ENCODE measurements at places on chromosomes 1 and 21.

DNA sequence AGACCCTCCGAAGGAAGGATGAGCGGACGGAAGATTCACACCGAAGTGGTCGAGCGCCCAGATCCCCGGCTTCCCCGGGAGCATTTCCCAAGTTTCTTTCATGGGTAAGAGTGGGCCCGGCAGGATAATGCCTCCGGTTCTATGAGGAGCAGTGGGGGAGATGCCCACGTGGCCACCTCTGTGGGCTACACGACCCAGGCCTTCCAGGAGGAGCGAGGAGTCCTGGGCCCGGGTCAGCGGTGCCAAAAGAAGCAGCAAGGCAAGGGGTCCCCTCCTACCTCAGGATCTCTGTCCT lies 7.9 kb upstream of the NBPF11 start:
- no peak for DNase-seq

- no peak for DNase-seq
These were observed 93.6 kb downstream of the LEPR start for GRCh38 chr1:65514041-65514440.

- DNase-seq = no peak
These were observed 59.8 kb upstream of the SDC3 start for GRCh38 chr1:30968220-30968971.

DNA sequence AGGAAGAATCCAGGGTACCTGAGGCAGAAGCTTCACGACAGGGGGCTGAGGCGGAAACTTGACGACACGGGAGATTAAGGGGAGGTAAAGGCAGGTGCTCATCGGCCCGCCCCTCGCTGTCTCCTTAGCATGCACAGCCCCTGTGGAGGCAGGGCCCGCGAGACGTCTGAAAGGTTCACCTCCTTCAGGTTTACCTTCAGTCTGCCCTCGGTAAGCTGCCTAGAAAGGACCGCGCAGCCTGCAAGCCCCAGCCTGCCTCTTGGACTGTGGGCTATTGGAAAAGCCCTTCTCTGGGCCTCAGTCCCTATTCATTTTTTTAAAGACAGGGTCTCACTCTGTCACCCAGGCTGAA lies 28.5 kb downstream of the KNCN start:
- no peak for DNase-seq

DNA sequence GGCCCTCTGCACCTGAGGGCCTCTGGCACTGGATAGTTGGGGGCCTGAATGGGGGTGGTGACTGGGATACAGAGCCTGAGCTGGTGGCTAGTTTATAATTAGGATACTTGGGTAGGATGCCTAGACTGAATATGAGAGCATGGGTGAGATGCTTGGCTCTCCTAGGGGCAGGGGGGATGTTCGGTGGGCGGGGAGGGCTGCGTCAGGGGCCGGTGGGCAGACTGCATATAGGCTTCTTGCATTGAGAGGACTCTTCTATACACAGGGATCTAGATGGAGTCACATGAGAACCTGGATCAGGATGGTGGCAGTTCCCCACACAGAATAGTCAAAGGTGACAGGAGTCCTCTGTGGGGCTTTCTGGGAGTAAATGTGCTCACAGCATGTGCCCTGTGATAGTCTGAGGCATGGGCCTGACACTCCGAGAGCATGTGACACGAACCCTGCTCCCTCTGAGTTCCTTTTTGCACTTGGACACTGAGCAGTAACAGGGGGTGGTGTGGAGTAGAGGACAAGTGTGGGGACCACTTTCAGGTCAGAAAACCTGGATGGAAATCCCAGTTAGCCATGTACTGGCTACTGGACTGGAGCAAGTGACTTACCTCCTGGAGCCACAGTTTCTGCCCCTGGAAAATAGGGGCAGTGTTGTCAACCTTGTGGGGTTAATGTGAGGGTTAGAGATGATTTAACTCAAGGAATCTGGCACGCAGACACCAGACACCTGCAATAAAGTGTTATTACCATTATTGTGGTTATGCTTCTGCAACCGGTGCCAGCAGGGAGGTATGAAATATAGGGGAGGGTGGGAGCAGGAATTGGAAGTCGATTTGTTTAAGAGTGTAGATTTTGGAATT lies 2.2 kb downstream of the MAP7D1 start:
- DNase-seq = no peak

GRCh38 chr21:8993284-8993942 lies 1528.0 kb upstream of the TPTE start:
- DNase-seq = no peak

DNA sequence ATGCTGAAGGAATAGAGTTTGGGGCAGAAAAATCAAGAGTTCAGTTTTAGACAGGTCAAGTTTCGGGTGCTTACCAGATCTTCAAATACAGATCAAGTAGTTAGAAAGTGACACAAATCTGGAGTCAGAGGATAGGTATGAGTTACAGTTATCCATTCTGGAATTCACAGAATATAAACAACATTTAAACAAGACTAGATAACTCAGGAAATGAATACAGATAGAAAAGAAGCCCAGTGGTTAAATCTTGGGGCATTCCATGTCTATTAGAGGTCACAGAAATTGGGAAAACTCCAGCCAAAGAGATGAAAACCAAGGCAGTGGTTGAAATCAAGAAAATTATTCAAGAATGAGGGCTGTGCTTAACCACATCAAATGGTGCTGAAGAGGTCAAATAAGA lies 187.0 kb upstream of the HP1BP3 start:
- DNase-seq = no peak

DNA sequence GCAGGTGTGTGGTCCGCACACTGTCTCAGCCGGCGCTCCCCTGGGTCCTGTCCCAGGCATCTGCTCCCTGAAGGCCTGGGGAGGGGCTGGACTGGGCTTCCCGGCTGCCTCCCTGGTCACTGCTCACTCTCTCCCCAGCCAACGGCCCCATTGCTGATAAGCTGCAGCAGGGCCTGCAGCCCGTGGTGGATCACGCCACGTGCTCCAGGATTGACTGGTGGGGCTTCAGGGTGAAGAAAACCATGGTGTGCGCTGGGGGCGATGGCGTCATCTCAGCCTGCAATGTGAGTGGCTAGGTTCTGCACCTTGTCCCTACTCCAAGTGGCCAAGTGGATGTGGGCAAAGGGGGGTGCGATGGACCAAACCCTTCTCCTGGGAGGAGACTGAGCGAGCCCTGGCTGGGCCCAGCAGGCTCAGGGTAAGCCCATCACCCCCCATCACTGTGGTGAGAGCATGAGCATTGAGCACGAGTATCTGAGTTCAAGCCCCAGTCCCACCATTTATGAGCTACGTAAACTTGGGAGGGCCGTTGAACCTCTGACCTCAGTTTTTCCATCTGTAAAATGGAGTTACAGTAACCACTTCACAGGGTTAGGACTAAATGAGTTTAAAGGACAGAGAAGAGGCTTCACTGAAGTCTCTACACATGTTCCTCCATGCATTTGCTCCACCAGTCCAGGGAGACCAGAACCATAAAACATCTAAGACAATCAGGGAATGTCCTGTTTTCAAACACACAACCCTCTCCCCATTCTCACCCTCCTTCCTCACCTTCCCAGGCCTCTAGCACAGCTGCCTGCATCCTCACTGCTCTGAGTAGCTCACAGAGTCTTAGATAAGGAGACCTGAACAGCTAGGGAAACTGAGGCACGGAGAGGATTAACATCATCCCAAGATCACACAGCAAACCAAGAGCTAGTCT lies 6.5 kb downstream of the CTRC start:
- no peak for DNase-seq
